Jurkat, Clone E6-1 (cell line): ENCODE measurements at places on chromosomes 4 and X.

- no peak for DNase-seq
Observed at GRCh38 chrX:1597345-1598020, 6.1 kb downstream of the AKAP17A start.

- DNase-seq: no peak
Observed at GRCh38 chr4:183912585-183912984, 7.5 kb downstream of the STOX2 start.

DNA sequence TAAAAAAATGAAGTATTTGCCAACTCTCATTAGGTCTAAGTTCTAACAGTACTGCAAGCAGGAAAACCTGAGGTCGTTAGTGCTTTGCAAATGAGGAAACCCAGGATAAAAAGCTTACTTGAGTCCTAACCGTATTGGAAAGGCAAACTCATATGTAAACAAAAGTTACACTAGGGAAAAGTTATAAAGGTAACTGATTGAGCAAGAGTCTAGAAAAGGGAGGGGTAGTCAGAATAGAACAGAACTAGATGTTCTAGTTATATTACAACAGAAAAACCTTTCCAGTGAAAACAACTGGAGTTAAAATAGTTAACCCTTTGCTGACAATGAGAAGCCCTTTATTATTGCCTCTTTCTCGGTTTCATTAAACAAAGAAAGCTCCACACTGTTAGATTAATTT lies 66.4 kb upstream of the MAOA start:
- DNase-seq: no peak

DNA sequence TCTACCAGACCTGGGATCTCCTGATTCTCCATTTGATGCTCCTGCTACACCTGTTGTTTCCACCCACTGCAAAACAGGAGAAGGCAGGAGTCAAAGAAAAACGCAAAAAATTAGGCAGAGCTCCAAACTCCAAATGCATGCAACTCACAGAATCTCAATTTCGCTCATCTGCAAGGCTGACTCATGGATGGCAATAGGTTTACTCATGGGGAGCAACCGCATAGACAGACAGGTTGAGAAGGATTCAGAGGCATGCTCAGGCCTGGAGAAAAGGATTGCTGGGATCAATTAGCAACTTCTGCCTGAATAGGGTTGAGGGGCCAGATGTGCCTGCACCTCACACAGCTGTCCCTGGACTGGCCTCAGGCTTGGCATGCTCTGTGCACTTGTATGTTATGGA lies 231.0 kb downstream of the LDB2 start:
- no peak for DNase-seq

DNA sequence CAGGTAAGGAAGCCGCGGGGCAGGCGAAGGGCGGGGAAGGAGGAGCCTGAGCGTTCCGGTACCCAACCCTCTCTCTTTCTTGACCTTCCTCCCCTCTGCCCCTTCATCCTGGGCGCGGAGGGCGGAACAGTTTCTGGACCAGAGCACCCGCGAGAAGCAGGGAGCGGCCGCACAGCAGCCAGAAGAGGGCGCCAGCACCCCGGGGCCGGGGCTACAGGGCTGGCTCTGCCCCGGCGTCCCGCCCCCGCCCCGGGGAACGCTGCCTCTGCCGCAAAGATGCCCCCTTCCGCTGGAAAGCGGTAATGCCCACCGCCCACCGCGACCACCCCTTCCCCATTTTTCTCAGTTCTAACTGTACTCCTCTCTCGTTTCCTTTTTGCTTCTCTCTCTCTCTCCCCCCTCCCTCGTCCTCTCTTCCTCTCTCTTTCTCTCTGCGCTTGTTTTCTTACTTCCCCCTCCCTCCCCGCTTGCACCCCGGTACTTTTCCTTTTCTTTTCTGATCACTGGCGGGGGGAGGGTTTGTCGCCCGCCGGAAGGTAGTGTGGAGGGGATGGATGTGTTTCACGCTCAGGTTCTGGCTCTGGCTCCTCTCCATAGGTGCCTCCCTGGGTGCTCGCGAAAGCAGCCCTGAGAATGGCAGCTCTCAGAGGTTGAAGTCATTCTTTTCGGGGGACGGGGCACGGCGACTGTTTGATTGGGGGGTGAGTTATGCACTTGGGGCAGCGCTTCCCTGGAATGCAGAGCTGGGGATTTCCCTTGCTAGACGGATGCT lies 13.1 kb upstream of the PRDM8 start:
- DNase-seq: peak; percentile 63

DNA sequence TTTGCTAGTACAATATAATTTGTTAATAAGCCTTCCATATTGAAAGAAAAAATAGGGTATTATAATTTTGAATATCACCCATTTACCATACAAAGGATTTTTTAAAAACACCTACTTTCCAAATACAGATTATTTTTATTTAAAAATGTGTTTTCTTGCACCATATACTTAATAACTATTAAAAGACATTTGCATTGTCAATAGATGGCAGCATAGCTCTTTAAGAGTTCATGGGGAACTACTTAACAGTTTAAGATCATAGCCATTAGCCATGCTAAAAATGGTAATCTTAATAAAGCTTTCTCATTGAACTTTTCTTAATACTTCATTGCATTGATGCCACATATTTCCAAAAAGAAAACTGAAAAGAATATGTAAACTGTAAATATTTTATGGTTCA lies 1995.9 kb downstream of the C4orf33 start:
- peak; percentile 18 for DNase-seq

DNA sequence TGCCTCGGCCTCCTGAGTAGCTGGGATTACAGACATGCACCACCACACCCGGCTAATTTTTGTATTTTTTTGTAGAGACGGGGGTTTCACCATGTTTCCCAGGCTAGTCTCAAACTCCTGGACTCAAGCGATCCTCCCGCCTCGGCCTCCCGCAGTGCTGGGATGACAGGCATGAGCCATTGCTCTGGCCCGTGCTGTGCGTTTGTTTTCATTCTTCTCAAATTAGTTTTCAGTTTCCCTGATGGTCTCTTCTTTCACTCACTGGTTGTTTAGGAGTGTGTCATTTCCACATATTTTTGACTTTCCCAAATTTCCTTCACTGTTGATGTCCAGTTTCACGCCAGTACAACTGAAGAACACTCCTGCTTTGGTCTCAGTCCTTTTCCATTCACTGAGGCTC lies 31.8 kb downstream of the SH3TC1 start:
- DNase-seq: no peak

GRCh38 chr4:20297261-20297660 lies 45.6 kb downstream of the SLIT2 start:
- no peak for DNase-seq

DNA sequence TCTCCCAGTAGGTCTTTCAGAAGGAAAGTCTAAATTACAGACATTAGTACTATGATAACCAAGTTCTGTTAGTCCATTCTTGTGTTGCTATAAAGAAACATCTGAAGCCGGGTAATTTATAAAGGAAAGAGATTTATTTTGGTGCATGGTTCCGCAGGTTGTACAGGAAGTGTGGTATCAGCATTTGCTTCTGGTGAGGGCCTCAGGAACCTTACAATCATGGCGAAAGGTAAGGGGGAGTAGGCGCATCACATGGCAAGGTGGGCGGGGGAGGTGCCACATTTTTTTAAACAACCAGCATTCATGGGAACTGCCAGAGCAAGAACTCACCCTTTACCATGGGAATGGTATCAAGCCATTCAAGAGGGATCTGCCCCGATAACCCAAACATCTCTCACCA lies 26.2 kb upstream of the USP46 start:
- no peak for DNase-seq

DNA sequence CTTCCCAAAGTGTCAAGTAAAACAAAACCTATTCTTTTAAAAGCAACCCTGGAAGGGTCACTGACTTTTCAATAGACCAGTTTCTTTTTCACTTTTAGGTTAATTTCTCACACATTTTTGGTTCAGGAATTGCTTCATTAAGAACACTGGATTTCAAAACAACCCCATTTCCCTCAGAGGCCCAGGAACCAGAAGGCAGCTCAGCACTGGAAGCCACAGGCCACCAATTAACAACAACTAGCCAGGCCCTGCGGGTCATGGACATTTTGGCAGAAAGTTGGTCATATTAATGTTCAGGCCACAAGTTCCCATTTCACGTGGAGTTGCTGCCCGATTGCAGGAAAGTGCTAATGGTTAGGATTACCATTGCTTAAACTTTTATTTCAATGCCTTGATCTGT lies 39.8 kb downstream of the HAND2 start:
- DNase-seq: no peak

DNA sequence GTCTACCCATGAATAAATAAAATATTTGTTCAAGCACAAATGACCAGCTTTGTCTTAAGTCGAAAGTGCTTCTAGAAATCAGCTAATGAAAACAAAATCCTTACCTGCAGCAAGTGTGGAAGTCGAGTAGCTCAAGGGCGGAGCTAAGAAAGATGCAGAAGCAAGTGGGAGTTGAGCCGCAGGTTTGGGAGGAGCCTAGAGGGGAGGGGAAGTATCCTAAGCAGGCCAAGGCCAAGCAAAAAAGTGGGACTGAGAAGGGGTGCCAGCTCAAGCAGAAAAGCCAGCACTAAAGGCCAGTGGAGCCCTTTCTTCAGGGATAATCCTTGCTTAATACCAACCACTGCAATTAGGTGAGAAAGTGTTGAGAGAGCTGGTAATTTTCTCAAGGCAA lies 60.8 kb downstream of the DLG3 start:
- DNase-seq: no peak

- DNase-seq: no peak
Observed at GRCh38 chr4:11604821-11605220, 176.1 kb upstream of the HS3ST1 start.

DNA sequence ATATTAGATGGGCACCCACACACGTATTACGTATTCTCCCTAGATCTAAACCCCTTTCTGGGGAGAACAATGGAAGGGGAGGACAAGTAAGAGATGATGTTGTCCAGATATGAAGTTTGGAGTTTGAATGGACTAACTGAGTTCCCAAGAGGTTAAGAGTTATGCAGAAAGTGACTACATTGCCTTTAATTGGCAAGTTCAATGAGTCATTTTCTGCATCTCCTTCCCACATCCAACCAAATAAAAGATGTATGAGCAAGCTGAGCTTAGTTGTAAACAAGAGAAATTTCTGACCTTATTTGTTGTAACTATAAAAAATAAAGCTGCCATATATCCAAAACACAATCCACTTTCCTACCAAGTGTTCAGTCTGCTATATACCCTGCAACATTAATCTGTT lies 50.5 kb downstream of the TIGD2 start:
- DNase-seq: no peak

DNA sequence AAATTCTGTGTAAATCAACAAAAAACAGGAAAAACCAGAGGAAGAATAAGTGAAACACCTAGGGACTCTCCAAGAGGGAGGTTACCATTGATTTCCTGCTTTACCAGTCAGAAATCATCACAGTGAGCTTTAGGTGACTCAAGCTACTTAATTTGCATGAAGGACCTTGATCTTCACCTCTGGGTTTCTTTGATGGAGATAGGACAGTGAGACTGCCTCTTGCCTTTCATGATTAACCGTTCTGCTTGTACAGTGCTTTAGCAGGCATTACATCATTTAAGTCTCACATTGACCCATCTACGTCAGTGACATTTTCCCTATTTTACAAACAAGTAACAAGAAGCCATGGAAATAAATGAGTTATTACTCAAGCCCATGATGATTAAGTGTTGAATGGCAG lies 3.4 kb upstream of the GK start:
- DNase-seq: peak; percentile 3

DNA sequence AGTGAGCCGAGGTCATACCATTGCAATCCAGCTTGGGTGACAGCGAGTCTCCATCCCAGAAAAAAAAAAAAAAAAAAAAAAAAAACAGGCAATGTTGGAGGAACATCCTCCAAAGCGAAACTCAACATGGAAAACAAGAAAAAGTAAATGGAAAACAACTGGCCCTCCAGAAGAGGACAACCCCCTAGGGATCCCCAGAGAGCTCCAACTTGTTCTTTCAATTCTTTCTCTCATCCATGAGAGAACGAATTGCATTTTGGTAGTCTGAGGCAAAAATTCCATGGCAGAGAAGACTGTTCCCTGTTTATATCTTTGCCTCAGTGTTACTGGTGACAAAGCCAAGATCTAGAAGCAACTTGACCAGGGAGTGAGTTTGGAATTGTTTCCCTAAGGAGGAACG lies 49.8 kb downstream of the OPHN1 start:
- DNase-seq: no peak

DNA sequence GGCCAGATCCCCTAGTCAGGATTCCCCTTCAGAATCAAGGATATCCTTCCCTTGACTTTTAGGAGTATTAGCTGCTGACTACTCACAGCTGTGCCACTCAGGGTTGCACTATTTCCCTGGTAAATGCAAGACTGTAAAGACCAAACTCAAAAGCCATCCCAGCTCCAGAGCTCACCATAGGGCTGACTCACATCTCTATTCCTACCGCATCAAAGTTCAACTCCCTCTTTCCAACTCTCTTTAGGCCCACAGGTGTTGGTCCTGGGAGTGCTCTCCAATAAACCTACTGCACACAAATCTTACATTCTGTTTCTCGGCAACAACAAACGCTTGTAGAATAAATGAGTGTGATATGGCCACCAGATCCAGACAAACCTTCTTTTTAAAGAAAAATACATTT lies 109.6 kb downstream of the PPP3CA start:
- no peak for DNase-seq

- DNase-seq: no peak
Observed at GRCh38 chrX:69153060-69153730, 12.1 kb downstream of the PJA1 start.

GRCh38 chr4:94841864-94842221 lies 84.1 kb downstream of the BMPR1B start:
- no peak for DNase-seq

GRCh38 chr4:68288393-68288740 lies 42.9 kb upstream of the TMPRSS11B start:
- DNase-seq: no peak

DNA sequence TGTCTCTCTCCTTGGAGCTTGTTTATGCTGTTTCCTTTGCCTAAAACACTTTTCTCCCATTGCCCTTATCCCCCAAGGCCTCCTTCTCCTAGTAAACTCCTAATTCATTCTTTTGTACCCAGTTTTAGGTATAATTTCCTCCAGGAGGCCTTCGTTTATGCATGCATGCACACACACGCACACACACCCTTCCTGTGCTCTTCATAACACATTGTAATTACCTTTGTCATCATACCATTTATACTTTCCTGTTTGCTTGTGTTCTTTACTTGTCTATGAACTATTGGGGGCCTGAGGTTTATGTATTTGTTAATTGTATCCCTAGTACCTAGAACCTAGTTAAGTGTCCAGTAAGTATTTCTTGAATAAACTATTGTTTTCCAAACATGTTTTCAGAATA lies 45.5 kb downstream of the XIAP start:
- DNase-seq: no peak

DNA sequence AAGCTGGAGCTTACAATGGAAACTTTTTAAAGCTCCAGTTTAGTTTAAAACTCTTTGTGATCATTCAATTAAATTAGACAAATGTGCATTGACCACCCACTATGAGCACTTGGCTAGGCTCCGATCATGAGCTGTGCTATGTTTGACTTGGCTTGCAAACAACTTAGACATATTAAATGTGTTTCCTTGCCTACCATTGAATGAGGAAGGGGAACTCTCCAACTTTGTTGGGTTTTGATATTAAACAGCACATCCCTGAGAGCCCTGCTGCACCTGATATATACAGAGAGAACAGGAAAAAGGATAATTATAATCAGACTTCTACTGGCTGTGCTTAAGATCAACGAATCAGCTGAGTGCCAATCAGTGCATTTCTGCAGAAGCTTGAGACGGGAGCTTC lies 71.4 kb upstream of the ADGRL3 start:
- DNase-seq: no peak
